ENCODE measurements at places on chromosomes 13 and 19.
A peak's percentile ranks its signal among the peaks of the same experiment; 100 is the strongest.

DNA sequence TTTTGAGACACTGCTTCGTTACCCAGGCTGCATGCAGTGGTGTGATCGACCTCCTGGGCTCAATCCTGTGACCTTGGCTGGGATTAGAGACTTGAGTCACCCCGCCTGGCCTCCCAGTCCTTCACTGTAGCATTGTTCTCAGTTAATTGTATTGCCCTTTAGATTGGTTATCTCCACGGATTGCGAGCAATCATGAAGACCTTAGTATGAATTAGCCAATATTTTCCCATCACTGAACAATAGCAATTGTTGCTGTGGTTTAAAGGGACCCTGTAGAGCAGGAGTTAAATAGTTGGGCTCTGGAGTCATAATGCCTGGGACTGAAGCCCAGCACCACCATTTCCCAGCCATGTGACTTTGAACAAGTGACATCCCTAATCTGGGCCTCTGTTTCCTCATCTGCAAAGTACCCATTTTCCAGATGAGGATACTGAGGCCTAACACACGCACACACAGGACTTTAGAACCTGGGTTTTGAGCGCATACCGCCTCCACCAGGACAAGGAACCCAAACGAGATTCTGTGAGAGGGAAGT, 8.4 kb downstream of the PPP1R14A start:
- DNase-seq: no peak

GRCh38 chr13:34762312-34762711, 179.8 kb upstream of the NBEA start:
- no peak for DNase-seq

DNA sequence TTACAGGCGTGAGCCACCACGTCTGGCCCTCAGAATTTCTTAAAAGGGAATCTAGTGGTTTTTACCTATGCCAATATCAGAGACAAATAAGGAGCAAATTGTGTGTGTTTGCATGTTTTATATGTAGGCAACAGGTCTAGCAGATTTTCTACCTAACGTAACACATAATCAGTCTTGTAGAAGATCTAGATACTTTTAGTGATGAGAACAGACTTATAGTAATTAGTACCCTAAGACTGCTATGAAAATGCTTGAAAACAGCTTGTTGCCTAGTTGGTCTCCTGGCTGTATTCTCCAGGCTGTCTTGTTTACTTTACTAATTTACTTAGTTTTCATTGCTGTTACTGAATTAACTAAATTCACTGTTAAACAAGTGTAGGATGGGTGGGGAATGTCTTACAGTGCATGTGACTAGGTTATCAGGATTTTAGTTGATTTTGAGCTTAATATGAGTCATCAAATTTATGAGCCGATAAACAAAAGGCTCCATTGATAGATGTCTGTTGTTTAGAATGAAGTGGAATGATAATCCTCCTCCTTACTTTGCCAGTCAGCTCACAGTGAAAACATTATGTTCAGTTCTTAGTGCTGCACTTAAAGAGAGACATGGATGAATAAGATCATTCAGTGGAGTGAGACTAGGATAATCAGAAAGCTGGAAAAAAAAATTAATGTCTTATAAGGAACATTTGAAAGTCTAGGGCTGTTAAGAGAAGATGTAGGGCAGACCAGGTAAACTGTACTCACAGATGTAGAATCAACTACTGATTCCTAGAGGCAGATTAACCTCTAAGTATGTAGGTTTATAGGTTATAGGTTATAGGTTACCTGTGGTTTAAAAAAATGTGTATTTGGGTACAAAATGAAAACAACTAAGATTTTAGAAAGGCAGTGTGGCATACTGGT, 22.4 kb downstream of the GTF2F2 start:
- DNase-seq: no peak

DNA sequence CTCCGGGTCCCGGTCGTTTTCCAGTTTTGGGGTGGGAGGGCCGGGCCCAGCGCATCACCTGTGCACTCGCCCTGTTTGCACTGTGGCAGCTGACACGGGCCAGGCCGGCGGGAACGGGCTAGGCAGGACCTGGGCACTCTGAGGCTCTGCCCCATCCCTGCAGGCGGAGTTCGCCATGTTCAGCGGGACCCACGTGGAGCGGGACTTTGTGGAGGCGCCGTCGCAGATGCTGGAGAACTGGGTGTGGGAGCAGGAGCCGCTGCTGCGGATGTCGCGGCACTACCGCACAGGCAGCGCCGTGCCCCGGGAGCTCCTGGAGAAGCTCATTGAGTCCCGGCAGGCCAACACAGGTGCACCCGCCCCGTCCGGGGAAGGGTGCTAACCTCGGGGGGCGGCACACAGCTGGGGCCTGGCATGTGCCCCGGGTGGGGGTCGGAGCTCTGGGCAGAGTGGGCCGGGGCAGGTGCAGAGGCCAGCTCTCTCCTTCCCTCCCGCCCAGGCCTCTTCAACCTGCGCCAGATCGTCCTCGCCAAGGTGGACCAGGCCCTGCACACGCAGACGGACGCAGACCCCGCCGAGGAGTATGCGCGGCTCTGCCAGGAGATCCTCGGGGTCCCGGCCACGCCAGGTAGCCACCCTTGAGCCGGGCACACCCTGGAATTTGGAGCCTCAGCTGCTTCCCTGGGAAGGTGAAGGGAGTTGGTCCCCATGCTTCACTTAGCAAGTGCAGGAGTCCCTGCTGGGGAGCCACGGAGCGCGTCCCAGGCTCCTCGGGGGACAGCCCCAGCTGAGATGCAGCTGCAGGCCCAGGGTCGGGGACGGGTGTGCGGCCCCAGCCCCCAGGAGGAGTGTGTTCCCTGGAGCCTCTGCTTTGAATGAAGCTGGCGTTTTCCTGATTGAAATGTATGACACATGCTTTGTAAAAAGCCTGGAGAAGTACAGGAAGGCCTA, 9.3 kb upstream of the ZNF554 start:
- no peak for DNase-seq

- DNase-seq: no peak
Observed at GRCh38 chr19:42086188-42086736, 10.3 kb downstream of the ZNF574 start.

DNA sequence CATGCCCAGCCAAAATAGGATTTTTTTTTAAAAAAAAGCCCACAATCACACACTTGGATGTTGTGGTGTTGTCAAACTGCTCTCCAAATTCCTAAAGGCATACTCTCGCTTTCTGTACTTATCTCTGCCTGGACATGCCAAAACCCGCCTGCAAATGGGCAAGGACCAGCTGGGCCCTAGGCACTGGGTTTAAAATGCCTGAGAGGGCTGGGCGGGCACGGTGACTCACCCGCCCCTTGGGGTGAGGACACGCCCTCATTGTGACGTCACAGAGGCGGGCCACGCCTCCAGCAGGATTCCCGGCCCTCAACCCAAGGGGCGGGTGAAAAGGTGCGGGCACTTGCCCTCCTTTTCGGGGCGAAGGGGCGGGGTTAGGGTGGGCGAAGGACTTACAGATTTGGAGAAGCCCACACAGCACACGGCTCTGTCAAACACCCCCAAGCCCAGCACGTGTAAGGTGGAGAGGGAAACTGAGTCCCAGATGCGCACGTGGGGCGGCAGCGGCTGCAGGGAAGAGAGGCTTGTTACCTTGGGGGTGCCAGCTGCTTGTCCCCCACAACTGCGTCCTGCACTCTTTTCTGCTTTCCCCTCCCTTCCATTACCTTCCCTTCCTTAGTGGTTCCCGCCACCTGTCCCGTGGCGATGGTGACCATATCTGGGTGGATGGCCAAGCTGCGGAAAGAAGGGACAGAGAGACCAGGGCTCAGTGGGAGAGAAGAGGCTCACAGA, 6.6 kb downstream of the EML2 start:
- peak; percentile 70 for DNase-seq

DNA sequence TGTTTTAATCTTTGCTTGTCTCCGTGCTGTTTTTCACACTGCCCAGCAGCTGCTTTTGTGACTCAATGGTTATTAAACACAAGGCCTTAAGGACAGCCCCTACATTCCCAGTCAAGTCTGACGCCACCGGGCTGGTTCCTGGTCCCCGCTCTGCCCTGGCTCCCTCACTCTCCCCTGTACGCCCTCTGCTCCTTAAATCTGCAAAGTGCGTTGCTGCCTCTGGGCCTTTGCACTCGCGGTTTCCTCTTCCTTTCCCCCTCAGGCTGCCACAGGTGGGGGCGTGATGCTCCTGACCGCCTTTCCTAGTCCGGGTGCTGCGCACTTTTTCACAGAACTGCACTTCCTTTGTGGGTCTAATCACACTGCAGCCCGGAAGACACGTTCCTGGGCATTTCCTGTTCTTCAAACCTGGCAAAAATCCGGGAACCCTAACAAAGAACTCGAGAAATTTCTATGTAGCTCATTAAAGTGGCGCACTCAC, 25.6 kb downstream of the NOSIP start:
- DNase-seq: no peak
